ENCODE measurements at places on chromosomes 2 and 18.

- DNase-seq, result peak; percentile 31
These were observed 45.4 kb downstream of the TTN start for GRCh38 chr2:178761759-178762371.

DNA sequence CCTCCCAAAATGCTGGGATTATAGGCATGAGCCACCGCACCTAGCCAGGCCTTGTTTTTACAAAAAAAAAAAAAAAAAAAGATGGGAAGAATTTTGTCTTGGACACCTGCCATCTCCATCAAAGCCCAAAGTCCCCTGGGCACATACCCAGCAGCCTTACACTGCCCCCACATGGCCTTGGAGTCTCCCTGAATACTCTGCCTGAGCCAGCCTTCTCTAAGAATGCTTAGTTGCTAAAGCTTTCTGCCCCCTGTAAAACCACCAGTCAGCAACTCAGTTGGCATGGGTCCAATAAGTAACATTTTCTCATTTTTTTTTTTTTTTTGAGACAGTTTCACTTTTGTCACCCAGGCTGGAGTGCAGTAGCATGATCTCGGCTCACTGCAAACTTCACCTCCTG, 40.6 kb downstream of the SPC25 start:
- DNase-seq, result no peak

DNA sequence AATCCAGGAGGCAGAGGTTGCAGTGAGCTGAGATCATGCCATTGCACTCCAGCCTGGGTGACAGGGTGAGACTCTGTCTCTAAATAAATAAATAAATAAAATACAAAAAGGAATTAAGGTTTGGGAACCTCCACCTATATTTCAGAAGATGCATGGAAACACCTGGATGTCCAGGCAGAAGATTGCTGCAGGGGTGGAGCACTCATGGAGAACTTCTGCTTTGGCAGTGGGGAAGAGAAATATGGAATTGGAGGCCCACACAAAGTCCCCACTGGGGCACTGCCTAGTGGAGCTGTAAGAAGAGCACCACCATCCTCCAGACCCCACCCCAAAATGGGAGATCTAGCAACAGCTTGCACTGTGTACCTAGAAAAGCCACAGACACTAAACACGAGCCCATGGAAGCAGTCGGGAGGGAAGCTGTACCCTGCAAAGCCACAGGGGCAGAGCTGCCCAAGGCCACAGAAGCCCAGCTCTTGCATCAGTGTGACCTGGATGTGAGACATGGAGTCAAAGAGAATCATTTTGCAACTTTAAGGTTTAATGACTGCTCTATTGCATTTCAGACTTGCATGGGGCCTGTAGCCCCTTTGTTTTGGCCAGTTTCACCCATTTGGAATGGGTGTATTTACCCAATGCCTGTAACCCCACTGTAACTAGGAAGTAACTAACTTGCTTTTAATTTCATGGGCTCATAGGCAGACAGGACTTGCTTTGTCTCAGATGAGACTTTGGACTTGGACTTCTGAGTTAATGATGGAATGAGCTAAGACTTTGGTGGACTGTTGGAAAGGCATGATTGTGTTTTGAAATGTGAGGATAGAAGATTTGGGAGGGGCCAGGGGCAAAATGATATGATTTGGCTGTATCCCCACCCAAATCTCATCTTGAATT, 265.3 kb downstream of the ZEB2 start:
- DNase-seq, result no peak

DNA sequence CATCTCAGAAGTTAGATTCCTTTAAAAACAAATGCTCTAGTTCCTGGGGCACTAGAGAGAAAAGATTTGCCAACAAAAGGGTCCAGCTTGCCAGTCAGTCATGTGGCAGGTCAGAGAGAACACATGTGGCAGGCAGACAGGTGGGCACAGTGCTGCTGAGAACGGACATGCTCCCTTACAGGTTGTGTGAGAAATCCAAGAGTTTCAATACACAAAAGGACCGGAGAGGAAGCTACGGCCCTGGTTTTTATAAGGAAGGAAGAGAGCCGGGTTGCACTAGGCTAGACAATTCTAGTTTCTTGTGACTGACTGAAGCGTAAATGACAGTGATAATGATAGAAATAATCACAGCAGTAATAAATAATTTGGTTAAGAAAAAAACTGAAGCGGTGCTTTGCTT, 18.3 kb downstream of the CDC42EP3 start:
- DNase-seq, result no peak

GRCh38 chr18:61551586-61551985, 218.4 kb downstream of the CDH20 start:
- peak; percentile 86 for DNase-seq

GRCh38 chr18:52722904-52723303, 382.9 kb downstream of the DCC start:
- DNase-seq, result no peak

DNA sequence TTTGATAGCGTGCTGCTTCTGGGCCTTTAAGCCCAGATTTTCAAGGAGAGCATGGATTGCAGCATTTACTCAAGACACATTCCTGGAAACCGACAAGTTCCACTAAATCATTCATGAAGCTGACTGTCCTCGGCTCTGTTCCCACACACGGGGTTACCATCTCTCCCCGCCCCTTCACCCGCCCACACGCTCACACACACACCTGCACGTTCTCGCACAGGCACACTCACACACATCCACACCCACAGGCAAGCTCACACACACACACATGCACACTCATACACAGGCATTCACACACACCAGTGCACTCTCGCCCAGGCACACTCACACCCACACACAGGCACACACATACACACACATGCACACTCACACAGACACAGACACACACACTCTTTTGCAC, 150.0 kb upstream of the AGAP1 start:
- DNase-seq, result no peak

DNA sequence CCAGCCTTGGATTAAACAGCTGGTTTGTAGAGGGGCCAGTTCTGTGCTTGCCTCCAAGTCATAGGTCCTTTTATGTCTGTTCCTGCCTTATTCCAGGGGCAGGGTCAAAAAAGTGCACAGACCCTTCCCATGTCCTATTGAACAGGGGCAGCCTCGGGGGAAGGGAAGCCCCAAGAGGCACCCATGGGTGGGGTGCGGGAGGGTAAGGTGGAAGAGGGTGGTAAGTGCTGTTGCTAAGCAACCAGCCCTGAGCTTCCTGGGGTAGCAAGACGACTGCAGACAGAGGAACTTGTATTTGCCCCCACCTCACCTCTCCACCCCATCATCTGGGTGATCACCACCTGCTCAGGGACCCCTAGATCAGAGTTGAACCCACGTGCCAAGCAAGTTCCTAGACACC, 7.7 kb downstream of the DNMT3A start:
- DNase-seq, result no peak

- no peak for DNase-seq
These were observed 144.2 kb downstream of the TCF4 start for GRCh38 chr18:55443776-55444175.

GRCh38 chr2:225400060-225400511, 576 bp downstream of the NYAP2 start:
- peak; percentile 9 for DNase-seq

DNA sequence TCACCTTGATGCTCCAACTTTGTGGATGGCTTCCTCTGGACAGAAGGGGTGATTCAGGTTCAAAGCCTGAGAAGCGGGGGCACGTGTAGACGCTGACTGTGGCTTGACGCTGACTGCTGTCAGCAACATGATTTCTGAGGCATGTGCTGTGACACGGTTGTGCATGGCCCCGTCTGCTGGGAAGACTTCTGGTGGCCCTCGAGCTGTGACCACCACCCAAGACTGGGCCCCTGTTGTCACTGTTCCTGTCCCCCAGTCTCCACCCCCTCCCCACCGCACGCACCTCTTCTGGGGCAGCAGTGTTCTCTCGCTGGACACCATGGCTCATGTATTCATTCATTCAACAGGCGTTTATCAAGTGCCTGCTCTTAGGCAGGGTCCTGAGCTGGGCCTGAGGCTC, 245.0 kb downstream of the FAM210A start:
- DNase-seq, result no peak

- no peak for DNase-seq
These were observed 92.4 kb downstream of the TFCP2L1 start for GRCh38 chr2:121192576-121192975.

DNA sequence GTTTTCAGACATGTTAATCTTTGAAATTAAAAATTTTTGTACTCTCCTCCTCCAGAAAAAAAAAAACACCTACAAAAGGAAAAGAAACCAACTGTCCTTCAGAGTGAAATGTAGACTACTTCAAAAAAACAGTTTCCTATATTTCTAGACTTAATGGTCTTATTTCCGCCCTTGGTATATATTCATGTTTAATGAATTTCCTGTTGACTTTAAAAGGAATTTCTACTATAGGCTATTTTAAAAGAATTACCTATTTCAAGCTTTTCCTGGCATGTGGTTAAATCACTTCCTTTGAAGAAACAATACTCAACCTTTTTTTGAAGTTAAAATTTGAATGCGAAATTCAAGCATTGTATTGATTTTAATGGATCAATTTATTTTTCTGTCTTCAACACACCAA, 29.2 kb downstream of the GULP1 start:
- no peak for DNase-seq

- DNase-seq, result no peak
These were observed 145.4 kb downstream of the MTX2 start for GRCh38 chr2:176414641-176415040.

DNA sequence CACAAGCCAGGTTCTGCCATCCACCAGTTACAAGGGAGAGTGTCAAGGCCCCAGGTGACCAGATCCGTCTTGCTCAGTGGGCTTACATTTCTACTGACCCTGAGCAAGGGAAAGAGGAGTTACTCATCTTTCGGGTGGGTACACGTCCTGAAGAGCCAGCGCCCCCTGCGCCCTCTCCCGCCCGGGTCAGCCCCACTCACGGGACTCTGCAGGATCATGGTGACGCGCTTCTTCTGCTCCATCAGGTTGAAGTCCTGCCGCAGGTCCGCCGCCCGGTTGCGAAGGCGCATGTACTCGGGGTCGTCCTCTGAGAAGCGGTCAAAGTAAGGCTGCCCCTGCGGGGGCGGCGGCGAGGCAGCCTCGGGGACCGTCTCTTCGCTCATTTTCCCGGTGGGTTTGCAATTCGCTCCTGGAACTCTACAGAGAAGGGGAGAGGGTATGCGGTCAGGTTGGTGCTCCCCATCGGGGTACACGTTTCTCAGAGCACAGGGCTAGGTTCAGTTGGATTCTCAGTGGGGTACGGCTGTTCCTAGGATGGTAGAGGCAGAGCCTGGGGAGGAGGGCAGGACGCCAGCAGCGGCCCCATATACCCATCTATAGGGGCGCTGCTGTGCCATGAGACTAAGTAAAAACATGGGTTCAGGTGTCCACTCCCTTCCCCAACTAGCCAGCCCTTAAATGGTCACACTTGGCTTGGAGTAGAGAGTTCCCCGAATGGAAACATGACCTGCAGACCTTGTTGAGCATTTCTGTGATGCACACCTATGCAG, 61.8 kb downstream of the ADD2 start:
- DNase-seq, result no peak

- peak; percentile 21 for DNase-seq
These were observed 53.6 kb downstream of the TTC32 start for GRCh38 chr2:19848029-19848750.

GRCh38 chr18:8657050-8657820, 48.0 kb downstream of the RAB12 start:
- no peak for DNase-seq

- no peak for DNase-seq
These were observed 9.9 kb upstream of the NFATC1 start for GRCh38 chr18:79385708-79386341.

- no peak for DNase-seq
These were observed 63.0 kb downstream of the ADNP2 start for GRCh38 chr18:80172056-80172455.

DNA sequence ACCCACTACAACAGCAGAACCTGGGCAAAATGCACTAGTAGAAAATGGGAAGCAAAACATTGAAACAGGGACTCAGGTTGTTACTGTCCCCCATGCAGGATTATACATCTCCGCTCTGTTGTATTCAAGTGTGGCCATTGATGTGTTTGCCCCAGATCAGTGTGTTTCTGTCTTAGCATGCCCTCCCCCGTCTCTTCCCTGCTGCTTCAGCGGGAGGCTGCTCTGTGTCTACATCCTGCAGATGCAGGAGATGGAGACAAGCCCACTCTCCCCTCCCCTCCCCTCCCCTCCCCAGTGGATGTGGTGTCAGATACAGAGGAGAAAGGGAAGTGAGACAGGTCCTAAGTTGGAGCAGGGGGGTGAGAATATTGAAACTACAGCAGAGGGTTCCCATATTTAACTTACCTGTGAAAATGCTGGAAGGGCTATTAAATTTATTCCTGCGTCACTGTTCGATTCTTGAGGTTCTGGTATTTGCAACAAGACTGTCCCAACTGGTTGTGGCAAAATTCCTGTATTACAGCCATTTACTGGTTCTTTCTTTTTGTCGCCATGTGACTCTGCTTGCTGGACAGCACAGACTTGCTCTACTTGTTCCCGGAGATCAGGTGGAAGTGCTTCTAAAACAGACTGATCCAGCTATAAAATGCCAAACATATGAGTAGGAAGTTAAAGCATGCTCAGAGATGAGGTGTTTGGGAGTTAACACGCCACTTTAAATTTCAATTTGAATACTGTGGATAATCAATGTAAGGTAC, 67.0 kb downstream of the EIF5B start:
- no peak for DNase-seq

DNA sequence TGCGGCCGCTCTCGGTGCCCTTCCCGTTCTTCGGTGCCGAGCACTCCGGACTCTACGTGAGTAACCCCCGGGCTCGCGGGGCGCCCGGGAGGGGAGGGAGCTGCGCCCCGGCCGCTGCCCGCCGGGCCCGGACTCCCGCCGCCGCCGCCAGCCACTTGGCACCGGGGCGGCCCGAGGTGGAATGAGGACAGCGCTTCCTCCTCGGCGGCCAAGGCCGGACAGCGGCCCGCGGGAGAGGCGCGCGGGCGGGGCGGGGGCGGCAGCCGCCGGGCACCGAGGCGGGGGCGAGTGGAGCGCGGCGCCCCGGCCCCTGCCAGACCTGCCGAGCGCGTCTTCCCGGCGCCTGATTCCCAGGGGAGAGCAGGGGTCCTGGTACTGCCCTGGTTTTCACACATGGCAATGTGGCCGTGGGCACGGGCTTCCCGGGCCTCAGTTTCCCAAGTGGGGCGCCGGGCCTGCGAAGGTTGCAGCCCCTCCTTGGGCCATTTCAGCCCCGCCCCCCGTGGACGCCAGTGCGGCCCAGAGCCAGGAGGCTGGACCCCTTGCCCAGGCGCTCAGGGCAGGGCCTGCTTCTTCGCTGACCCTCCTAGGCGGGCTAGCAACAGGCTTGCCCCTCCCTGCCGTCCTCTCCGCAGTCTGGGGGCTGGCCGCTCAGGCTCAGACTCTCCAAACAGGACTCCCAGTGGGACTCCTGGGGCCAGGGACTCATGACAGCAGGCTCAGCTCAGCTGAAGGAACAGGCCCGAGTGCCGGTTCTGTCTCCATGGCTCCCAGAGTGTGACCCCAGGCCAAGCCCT, 775 bp downstream of the SNED1 start:
- DNase-seq, result peak; percentile 40

- no peak for DNase-seq
These were observed 3.4 kb upstream of the PRKCE start for GRCh38 chr2:45647986-45648520.

GRCh38 chr2:217897091-217897715, 105.6 kb downstream of the TNS1 start:
- no peak for DNase-seq

DNA sequence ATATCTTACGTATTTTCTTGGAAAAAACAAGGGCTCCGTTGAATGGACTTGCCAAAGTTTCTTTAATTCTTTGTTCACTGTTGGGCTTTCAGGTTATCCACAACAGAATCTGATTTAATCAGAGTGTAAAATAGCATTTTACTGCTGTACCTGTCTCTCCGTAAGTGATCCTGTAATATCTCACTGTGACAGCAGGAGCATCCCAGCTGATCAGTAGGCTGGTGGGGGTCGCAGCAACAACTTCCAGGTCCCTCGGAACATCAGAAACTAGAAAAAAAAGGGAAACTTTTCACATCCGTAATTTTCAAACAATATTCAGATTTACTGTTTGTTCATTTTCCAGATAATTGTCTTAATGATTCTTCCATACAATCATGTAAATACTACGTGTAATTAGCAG, 51.2 kb downstream of the FN1 start:
- DNase-seq, result no peak
